ENCODE measurements at places on chromosomes 1 and 21.

- DNase-seq: no peak
Observed at GRCh38 chr1:74755475-74755874, 22.5 kb downstream of the TYW3 start.

GRCh38 chr1:245074232-245074747 lies 80.5 kb upstream of the KIF26B start:
- peak; percentile 54 for DNase-seq

- no peak for DNase-seq
Observed at GRCh38 chr1:227576189-227576588, 12.8 kb downstream of the ZNF678 start.

DNA sequence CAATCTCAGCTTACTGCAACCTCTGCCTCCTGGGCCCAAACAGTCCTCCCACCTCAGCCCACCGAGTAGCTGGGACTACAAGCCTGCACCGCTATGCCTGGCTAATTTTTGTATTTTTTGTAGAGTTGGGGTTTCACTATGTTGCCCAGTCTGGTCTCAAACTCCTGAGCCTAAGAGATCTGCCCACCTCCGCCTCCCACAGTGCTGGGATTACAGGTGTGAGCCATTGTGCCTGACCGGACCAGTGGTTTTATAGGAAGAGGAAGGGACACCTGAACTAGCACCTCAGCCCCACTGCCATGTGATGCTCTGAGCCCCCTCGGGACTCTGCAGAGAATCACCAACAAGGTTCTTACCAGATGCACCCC lies 4.1 kb downstream of the CRYBG2 start:
- no peak for DNase-seq

DNA sequence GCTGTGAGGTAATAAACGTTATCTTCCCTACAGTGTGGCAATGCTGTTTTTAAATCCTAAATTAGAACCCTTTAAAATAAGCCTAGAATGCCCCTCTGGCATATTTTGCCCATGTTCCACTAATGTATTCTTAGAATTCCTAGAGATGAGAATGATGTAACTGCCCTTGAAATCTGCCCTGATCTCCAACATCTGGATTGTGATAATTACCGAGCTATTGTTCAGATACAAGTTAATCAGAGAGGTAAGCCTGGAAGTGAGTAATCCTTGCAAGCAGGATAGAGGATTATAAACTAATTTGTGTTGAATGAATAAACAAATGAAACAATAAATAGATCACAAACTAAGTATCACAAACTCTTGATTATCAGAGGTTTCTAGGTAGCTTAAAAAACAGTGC lies 107.8 kb upstream of the DMRTA2 start:
- no peak for DNase-seq
